ENCODE measurements at places on chromosomes 1 and 21.

DNA sequence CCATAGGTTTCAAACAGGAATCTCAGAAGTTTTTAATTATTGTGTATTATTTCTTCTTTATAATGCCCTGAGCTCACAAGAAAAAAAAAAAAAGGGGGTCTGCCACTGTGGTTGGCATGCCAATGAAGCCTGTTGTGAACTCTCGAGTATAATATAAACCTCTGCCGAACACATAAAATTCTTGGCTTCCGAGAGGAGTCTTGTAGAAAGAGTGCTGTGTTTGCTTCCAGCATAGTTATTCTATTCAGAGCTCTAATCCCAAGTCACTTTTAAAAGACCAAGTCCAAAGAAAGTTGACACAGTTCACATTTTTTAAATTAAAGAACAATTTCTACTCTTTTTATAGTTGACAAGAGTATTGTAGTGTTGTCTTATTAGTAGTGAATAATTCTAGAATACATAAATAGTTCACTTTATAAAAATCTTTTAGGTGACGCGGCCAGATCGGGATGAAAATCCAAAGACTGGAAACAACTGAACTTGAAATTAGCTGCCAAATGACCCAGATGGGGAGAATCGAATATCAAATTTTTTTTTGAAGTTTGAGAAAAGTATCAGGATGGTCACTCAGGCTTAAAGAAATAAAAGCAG is 293.2 kb downstream of the DUSP10 start:
- DNase-seq: no peak

DNA sequence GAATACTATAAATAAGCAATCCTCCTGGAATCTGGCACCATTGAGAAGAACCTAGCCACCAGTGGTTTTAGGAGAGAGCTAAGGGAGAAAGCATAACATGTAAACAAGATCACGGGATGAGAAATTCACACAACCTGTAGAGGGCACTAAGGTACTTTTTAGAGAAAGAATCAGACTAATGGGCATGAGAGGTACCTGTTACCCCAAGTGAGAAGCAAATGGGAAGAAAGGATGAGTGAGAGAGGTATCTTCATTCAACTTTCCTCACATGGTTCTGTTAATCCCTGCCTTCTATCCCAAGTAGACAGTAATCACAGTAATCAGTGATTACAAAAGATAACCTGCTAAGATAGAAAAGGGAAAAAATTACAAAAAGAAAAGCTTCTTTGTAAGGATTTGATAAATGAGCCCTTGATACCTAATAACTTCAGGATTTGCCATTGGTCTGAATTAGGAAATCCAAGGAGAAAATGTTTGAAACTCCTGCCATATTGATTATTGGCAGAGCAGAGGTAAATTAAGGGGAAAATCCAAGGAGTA is 251.1 kb upstream of the ADGRL2 start:
- DNase-seq: peak; percentile 32

DNA sequence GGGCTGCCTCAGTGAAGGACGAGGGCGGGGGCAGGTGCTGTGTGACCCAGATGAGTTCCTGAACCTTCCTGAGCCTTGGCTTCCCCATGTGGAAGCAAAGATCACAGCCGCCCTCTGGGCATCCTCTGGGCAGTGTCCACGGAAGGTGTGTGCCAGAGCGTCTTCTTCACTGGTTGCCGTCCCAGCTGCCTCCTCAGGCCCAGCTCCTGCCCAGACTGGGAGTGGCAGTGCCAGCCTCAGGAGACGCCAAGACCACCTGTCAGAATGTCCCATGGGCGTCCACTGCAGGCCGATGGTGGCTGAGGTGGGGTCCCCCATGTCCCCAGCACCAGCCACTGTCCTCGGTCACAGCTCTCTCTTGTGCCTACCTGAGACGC is 10.2 kb downstream of the ARHGEF16 start:
- no peak for DNase-seq

- no peak for DNase-seq
These were observed 126.4 kb downstream of the NEK7 start for GRCh38 chr1:198283222-198283621.

GRCh38 chr1:165284454-165284853 is 72.1 kb downstream of the LMX1A start:
- peak; percentile 94 for DNase-seq

Data from NCI-H1417 (cell line).